DMS79 treated with DMSO at 0.1 percent for 48 hours (cell line): ENCODE measurements at places on chromosomes 13 and 19.

- no peak for DNase-seq
These were observed 140 bp downstream of the PLEKHJ1 start for GRCh38 chr19:2236064-2236313.

DNA sequence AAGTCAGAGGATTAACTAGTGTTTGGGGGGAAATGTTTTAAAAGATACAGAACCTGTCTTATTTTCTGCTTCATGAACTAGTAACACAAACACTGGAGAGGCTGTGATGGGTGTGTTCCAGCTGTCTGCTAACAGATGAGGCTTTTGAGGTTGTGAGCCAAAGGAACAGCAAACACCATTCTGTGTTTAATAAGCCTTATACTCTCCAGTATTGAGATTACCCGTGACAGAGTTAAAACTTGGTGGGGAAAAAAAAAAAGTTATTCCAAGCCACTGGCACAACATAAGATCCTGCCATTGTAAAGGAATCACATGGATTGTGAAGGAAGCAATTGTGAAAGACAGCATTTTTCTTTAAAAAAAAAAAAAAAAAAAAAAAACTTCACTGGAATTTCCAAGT, 48.4 kb downstream of the KCTD12 start:
- DNase-seq: no peak

GRCh38 chr19:27776020-27776419, 1436.9 kb downstream of the UQCRFS1 start:
- no peak for DNase-seq

DNA sequence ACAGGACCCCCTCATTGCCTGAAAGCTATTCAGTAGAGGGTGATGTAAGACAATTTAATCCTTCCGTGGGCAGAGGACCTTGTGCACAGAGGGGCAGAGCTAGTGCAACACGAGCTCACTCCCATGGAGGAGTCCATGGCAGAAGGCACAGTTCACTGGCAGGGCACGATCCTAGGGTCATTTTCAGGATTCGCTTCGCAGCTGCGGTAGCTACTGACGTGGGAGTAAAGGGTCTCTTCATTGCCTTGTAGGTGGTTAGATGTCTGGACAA, 207.8 kb downstream of the FOXO1 start:
- no peak for DNase-seq

GRCh38 chr19:17055636-17056035, 19.6 kb downstream of the HAUS8 start:
- DNase-seq: no peak

DNA sequence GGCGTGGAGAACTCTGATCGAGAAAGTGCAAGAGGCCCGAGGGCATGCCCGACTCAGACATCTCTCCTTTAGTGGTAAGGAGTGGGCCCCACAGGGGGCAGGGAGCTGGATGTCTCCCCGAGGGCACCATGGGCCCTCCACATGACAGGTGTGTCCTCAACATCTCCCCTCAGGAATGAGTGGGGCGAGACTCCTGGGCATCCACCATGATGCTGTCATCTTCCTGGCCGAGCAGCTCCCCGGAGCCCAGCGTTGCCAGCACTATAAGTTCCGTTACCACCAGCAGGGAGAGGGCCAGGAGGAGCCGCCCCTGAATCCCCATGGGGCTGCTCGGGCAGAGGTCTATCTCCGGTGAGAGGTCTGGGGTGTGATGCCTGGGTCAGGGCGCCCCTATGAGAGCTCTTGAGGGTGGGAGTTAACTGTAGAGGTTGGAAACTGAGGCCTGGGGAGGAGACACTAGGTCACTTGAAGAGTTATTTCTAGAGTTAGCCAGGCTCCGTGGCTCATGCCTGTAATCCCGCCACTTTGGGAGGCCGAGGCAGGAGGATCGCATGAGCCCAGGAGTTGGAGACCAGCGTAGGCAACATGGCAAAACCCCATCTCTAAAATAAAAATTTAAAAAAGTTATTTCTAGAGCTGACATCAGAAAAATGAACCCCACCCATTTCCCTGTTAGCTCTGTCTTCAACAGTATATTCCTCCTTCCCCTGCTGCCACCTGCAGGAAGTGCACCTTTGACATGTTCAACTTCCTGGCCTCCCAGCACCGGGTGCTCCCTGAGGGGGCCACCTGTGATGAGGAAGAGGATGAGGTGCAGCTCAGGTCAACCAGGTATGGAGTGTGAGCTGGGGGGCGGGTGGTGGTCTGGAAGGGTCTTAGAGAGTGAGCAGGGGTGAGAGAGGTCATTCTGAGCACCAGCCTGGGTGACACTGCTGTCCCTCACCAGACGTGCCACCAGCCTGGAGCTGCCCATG, 5.1 kb downstream of the IGFLR1 start:
- DNase-seq: no peak

GRCh38 chr19:15810335-15810734, 5.1 kb downstream of the OR10H1 start:
- DNase-seq: peak; percentile 7

DNA sequence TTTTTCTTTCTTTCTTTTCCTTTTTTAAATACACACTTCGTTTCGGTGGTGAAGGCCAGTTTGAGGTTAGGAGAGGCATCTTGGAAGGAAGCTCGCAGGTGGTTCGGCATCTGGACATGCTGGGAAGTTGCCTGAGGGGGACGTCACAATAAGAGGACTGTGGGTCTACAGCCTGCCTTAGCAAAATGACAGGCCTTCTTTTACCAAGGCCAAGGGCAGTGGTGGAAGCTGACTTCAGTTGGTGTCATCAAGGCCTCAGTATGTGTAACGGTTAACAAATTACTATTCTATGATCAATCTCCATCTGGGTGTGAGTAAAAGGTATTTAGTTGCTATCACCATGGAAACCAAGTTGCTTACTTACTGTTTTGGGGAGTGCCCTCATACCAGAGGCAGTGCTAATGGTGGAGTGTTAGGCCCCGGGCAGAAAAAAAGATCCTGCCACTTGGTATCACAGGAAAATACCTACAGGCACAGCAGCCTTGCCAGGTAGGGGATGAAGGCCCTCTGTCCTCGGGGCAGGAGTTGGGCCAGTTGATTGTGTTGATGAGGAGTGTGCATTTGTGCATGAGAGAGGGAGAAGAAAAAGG, 10.3 kb downstream of the ACTN4 start:
- no peak for DNase-seq

GRCh38 chr19:24159707-24160106, 72.7 kb downstream of the ZNF254 start:
- no peak for DNase-seq

DNA sequence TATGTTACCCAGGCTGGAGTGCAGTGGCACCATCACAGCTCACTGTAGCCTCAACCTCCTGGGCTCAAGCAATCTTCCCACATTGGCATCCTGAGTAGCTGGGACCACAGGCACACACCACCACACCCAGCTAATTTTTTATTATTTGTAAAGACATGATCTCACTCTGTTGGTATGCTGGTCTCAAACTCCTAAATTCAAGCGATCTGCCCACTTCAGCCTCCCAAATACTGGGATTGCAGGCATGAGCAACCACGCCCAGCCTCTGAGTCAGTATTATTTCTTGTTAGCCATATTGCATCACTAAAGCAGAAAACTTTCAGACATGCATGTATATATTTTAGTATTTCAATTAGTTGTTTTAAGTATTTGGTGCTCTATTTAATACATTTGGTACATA, 376.4 kb downstream of the GPC6 start:
- DNase-seq: no peak

- no peak for DNase-seq
These were observed 17.4 kb upstream of the NDUFS7 start for GRCh38 chr19:1366296-1366695.

DNA sequence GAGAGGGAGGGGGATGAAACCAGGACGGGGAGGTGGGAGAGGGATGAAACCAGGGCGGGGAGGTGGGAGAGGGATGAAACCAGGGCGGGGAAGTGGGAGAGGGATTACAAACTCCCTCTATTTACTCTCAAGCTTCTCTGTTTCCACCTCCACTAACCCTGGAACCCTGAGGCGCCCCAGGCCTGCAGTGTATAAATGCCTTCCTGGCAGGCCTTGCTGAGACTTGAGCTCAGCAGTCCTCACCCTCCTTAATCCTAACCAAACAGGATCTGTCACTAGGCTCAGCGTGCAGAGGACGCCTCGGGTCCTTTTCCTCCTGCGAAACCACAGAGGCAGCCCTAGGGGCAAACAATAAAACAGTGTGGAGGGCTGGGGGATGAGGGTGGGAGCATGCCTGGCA, 32.1 kb upstream of the OR1M1 start:
- no peak for DNase-seq

DNA sequence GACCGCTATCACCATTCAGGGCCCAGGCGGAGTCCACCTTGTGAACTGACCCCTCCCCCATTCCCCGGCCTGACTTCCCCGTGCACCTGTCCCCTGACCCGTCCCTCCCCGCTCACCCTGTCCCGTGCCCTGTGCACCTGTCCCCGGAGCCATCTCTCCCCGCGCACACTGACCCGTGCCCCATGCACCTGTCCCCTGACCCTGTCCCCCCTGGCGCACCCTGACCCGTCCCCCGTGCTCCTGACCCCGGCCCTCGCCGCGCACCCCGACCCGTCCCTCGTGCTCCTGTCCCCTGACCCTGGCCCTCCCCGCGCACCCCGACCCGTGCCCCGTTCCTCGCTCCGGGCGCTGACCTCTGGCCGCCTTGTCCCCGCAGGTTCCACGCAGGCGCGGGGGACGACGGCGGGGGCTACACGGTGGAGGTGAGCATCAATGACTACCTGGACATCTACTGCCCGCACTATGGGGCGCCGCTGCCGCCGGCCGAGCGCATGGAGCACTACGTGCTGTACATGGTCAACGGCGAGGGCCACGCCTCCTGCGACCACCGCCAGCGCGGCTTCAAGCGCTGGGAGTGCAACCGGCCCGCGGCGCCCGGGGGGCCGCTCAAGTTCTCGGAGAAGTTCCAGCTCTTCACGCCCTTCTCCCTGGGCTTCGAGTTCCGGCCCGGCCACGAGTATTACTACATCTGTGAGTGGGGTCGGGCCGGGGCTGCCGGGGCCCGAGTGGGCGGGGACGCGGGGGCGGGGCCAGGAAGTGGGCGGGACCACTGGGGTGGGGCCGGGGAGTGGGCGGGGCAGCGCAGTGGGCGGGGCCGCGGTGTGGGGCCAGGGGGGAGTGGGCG, 9.7 kb downstream of the EFNA2 start:
- no peak for DNase-seq

DNA sequence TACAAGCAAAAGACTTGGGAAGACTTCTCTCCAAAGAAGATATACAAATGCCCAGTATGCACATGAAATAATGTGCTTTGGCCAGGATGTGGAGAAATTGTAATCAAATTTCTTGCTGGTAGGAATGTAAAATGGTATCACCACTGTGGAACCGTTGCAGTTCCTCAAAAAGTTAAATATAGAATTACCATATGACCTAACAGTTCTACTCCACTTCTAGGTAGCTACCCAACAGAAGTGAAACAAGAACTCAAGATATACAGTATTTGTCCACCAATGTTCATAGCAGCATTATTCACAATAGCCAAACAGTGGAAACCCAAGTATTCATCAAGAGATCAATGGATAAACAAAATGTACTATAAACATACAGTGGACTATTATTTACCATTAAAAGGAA, 95.0 kb upstream of the KLF5 start:
- DNase-seq: no peak

GRCh38 chr13:33080972-33081590, 64.9 kb downstream of the KL start:
- no peak for DNase-seq

DNA sequence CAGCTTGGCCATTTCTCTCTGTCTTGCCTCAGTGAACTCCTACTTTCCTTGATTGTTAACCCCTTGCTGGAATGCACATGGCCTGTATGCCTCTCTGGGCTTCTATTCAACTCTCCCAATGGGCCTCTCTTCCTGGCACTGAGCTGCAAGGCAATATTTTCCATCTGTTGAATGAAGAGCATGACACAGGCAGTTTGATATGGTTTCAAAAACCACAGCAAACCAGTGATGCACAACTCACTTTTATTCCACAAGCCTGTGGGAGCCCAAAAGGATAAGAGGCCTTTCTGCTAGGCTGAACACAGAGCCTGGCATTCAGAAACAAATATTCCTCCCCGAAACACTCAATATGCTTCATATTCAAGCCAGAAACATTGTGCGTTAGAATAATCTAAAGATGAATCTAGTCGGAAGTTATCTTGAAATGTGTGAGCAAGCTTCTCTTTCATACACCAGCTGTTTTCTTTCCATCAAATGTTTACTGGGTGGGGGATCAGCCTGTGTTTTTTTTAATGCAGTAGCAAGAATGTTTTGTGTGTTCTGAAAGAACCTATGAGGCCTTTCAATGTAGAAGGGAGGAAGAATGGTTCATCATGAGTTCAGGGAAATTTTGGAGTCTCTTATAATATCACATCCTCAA, 443.1 kb upstream of the SPRY2 start:
- no peak for DNase-seq

DNA sequence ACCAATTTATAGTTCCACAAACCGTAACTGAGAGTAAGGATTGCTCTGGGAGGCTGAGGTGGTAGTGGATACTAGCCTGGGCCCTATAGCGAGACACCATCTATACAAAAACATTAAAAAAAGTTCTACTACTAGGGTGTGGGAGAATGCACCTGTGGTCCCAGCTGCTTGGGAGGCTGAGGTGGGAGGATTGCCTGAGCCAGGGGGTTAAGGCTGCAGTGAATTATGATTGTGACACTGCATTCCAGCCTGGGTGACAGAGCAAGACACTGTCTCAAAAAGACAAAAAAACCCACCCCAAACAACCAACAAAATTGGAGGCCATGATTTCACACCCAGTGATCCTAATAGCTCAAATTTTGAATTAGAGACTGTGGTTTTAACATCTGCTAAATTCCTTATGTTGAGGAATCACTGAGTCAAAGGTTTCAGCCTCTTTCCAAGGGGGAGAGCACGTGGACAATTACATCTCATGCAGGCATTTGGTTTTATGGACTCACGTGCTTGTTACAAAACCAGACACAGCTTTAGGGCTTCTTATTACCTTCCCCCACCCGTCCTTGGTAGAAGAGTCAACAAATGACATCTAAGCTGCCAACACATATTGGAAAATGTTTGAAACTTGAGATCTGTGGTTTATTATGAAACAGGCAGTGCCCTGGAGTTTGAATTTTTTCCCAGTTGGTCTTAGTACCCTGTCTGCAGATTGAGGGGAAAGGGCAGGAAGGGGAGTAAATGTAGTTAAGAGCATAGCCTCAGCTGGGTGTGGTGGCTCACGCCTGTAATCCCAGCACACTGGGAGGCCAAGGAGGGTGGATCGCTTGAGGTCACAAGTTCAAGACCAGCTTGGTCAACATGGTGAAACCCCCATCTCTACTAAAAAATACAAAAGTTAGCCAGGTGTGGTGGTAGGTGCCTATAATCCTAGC, 18.5 kb downstream of the CYP2A6 start:
- DNase-seq: peak; percentile 22

DNA sequence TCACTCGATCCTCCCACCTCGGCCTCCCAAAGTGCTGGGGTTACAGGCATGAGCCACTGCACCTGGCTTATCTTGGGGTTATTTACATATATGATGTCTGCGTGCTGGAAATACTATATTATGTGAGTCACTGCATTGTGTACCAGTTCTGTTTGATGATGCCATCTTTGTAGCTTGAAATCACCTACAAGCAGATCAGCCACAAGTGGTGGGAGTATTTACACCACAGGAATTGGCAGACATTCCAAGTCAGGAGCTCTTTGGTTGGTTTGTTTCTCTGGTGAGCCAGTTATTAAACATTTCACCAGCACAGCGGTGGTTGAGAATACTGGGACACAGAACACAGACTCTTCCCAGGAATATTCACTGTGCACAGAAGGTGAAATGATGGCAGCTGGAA, 4.5 kb upstream of the TIMM44 start:
- no peak for DNase-seq

GRCh38 chr13:34381228-34381627, 560.8 kb upstream of the NBEA start:
- DNase-seq: no peak

GRCh38 chr19:52734331-52734892, 432 bp downstream of the ZNF611 start:
- DNase-seq: peak; percentile 62
